Left renal cortex interstitium (tissue), 4 donors: ENCODE measurements at places on chromosomes 2 and 18. TPM values are rescaled to one million over a fixed set of nuclear protein-coding genes. Genes with fewer than 3 reads are reported as not detected.

DNA sequence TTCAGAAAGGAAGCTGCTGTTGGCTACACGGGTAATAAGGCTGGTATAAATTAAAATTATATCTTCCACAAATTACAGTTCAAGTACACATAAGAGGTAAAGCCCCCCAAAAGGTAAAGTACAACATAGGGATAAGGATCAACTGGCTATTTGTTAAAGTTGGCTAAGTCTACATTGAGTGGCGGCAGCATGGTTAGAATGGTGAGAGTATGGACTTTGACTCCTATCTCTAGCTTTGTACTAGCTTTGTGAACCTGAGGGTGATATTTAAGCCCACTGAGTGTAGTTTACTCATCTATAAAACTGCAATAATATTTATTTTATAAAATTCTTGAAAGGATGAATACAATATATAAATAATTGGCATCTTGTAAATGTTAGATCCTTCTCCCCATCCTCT lies 542.8 kb downstream of the DSC3 start:
- no peak for DNase-seq

DNA sequence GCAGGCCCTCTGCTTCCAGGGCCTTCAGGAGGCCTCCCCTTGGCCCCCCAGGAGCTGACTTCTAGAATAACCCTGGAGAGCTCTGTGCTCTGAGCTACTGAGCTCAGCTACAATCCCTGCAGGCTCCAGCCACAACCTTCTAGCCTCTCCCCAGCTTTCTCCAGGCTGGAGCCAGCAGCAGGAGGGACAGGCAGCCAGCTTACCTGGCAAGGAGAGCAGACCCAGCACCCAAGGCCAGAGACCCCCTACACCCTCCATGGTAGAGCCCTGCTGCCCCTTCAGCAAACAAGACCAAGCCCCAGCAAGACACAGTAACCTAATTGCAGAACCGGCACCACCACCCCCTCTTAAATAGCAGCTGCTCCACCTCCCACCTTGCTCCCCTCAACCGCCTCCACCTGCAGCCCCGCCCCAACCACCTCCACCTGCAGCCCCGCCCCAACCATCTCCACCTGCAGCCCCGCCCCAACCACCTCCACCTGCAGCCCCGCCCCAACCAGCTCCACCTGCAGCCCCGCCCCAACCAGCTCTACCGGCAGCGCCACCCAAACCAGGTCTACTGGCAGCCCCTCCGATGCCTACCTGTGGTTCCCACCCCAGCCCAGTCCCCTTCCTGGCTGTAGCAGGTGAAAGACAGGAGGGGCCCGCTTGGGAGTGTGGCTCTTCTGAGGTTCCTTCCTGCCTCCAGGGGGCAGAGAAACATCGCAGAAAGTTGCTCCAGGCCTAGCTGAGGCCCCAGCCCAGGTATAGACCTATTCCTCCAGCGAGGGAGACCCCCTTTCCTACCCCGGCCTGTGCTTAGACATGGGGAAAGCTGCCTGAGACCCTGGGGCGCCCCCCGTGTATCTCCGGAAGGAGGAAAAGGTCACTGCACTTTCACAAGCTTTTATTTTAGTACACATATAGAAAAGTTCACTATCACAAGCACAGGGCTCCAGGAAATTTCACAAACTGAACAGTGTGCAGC lies at the start of gene ASTL:
ASTL (minus strand) TSS at position 324 of the 967 bp plus-strand sequence; CDS start at position 258, 66 bp downstream.
- DNase-seq = no peak

GRCh38 chr2:198702796-198703195 lies 754.9 kb downstream of the SATB2 start:
- no peak for DNase-seq

- no peak for DNase-seq
These were observed 131.7 kb downstream of the GCA start for GRCh38 chr2:162475661-162476060.

Gene OR6B2
- not detected for polyA plus RNA-seq

Gene DSC2
- 39.0 TPM for polyA plus RNA-seq

DNA sequence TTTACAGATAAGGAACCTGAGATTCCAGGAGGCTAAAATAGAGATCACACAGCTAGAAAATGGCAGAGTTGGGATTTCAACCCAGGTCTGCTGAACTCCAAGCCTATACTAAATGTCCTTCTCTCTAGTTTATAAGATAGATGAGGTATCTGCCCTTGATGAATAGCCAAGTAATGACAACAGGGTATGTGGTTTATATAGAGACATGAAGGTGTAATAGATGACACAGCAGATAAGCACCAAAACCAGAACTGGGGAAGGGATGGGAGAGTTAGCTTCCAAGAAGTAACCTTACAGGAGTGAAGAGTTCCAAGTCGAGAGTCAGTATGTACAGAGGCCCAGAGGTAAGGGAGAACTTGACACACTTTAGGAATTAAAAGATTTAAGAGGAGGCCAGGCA lies 104.7 kb upstream of the UBXN4 start:
- no peak for DNase-seq

DNA sequence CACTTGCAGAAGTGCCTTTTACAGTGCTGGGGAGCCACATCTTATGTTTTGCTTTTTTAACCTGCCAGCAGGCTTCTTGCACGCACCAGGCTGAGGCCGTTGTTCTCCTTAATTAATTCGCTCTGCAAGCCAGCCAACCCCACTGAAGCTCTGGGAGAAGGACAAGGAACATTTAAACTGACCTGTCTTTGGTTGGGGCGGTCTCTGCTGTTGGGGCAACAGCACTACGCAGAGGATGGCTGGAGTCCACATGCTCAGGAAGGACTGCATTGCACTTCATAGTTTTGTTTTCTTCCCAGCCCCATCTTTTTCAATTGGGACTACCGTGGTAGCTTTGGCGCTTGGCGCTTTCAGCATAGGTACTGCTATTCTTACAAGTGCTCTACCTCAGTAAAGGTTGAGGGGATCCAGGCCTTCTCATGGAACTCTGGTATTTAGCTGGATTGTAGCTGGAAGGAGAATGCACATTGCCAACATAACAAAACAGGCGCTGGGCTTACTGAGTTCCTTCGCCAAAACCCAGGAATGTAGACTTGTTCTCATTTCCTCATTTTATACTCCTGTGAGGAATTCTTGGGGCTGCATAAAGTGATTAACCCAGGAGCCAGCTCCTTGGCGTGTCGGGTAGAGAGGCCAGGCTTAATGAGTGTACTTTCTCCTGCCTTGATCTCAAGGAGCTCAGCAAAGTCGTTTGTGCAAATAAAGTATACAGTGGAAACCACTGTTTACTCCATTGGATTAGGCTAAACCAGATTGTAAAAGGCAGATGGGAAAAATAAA lies 146.2 kb downstream of the PRKCE start:
- no peak for DNase-seq

- DNase-seq = no peak
These were observed 16.8 kb upstream of the ATP8B1 start for GRCh38 chr18:57819671-57820460.

Gene CTAGE1
- polyA plus RNA-seq = 0.06 TPM

DNA sequence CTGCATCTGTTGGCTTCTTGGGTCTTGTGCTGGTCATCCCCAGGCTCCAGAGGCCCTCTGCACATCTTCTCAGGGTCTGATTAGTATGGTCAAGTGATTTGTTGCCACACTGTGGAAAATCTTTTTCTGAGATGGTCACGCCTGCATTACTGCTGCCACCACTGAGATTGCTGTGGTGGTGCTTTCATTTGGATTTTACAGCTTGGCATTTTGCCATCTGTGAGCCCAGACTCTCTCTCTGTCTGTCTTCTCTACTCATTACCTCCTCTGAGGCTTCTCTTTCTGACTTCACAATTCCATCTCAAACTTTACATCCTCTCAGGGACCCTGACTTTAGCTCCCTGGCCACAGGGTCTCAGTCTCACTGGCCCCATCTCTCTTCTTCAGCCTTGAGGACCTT lies 154.6 kb downstream of the LRRTM1 start:
- DNase-seq = no peak

GRCh38 chr18:11668441-11669169 lies 20.5 kb upstream of the GNAL start:
- DNase-seq = peak; percentile 8

DNA sequence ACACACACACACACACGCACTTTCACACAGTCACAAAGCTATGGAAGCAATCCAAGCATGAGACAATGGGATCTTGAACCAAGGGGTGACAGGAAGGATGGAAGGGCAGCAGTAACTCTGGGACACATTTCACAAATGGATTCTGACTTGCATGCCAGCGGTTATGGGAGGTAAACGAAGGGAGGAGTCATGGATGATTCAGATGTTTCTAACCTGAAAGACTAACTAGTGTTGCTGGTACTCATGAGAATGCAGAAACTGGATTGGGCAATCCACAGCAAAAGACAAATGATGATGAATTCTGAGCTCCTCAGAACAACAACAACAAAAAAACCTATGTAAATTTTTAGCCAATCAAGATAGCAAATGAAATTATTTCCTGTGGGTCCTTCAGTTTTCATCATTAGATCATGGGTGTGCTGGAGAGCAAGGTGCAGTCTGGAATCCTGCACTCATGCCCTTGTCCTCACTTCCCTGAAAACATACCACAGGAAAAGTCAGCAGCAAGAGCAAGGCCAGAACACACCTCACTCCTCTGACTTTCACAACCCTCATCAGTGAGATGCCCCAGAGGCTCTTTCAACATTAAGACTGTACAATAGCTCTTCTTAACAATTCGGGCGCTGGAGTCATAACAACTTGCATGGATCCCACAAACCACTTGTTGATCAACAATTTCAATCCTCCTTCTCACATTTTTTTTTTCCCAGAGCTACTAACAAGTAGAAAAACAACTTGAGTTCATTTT lies 32.6 kb downstream of the ABCA12 start:
- no peak for DNase-seq

Gene RESP18
- not detected for polyA plus RNA-seq

GRCh38 chr2:167404627-167405284 lies 516.5 kb downstream of the XIRP2 start:
- DNase-seq = no peak

- DNase-seq = no peak
These were observed 6.5 kb upstream of the AFF3 start for GRCh38 chr2:100148883-100149282.

- no peak for DNase-seq
These were observed 101.0 kb downstream of the GPD2 start for GRCh38 chr2:156537141-156537540.

DNA sequence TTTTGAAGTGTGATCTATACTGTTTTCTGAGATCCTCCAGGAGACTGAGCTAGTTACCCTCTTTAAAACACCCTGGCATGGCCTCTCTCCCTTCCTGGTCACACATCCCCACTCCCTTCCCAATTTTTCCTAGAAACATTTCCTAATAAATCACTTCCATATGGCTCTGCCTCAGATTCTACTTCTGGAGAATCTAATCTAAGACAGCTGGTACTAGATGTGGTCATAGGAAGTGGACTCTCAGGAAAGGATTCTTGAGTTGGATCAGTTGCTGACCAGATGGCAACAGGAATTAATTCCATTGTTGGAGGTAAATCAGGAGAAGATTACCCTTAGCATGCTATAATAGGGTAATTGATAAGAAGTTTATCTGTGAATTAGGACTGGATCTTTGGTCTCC lies 310.5 kb downstream of the SATB2 start:
- DNase-seq = no peak

Gene TYW5
- 18.9 TPM for polyA plus RNA-seq

- no peak for DNase-seq
These were observed 64.5 kb upstream of the NPAS2 start for GRCh38 chr2:100755441-100755840.

Gene SOWAHC
- polyA plus RNA-seq = 19.8 TPM

- DNase-seq = no peak
These were observed 146.1 kb upstream of the SATB2 start for GRCh38 chr2:199603721-199604291.

- no peak for DNase-seq
These were observed 83.8 kb upstream of the SNTG2 start for GRCh38 chr2:866887-867286.

- DNase-seq = no peak
These were observed 30.4 kb downstream of the INPP4A start for GRCh38 chr2:98474979-98475632.

GRCh38 chr18:39749154-39749553 lies 2183.6 kb upstream of the CELF4 start:
- DNase-seq = no peak

GRCh38 chr2:191265311-191266170 lies 20.3 kb downstream of the MYO1B start:
- no peak for DNase-seq

- DNase-seq = no peak
These were observed 119.9 kb upstream of the CAB39 start for GRCh38 chr2:230592775-230593174.

GRCh38 chr2:147715807-147716206 lies 129.0 kb upstream of the ACVR2A start:
- no peak for DNase-seq

DNA sequence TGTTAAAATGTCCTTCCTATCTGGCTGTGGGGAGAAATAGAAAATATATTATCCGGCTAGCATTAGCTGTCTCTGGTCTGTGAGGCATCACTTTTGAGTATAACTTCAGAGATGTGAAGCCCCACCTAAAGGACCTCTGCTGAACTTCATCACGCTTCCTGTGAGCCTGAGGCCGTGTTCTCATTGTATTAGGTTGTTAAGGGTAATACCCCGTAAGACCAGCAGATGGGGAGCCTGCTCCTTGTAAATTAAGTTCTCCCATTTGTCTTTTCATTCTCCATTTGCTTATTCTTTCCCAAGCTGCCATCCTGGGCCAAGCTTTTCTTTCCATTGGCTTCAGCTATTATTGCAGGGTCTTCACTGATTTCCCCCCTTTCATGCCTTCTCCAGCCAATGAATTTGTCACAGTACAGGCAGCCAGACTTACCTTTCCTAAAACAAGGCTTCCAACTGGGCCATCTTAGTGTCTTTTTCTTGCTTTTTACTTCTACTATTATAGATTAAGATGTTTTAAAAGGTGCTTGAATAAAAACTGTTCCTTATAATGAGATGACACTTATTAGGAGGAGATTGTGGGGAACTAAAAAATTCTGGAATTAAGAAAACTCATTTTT lies 12.4 kb downstream of the NIF3L1 start:
- peak; percentile 50 for DNase-seq

Gene INPP5D
- polyA plus RNA-seq = 7.3 TPM

DNA sequence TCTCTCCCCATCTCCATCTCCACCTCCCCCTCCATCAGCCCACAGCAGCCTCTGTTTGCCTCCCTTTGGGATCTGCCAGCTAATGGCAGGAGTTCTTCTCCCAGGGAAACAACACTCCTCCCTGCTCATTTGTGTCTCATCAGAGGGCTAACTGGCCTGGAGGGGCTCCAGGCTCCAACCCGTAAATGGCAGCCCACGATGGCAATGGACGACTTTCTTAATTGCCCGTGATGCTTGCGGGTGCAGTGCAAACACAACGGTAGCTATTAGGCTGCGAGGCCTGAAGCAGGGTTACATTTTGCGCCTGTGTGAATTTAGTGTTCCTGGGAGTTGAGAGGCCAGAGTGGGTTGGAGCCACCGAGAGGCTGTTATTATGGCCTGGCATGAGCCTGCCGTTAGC lies 285.1 kb downstream of the TNS1 start:
- no peak for DNase-seq

GRCh38 chr2:20728114-20728758 lies 61.3 kb downstream of the GDF7 start:
- DNase-seq = no peak

- DNase-seq = no peak
These were observed 18.7 kb upstream of the SLC1A4 start for GRCh38 chr2:64970495-64970894.
